Right renal pelvis (tissue), 4 donors: ENCODE measurements at places on chromosomes 5 and 9. TPM values are rescaled to one million over a fixed set of nuclear protein-coding genes. Genes with fewer than 3 reads are reported as not detected.

DNA sequence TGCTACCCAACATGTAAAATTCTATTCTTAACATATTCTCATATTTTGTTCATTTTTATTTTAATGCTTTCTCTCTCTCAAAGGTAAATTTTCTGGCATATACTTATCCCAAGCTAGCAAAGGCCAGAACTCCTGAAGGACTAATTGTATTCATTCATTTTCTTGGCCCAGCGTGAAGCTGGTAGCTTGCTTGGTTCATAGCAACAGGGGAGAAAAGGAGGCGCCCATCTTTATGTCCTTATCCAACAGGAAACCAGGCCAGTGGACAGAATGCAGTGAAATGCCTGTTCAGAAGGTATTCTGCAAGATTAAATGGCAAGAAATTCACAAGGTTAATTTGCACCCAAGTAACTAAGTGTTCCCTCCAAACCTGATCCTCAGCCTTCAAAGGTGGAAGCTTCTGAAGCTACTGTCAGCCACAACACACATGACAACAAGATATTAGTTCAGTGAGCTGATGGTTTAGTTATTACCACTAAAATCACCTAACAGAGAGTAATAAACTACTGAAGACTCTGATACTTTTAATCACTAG is 5.6 kb downstream of the EFNA5 start:
- DNase-seq, result no peak

DNA sequence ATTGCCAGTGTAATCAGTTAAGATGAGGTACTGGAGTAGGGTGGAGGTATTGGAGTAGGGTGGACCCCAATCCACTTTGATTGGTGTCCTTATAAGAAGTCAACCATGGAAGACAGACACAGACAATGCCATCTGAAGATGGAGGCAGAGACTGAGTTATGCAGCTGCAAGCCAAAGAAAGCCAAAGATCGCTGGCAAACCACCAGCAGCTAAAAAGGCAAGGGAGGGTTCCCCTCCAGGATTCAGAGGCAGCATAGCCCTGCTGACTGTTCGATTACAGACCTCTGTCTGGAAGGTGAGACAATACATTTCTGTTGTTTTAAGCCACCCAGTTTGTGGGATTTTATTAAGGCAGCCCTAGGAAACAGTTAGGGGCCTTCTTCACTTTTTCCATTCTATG is 30.5 kb upstream of the CKMT2 start:
- no peak for DNase-seq

DNA sequence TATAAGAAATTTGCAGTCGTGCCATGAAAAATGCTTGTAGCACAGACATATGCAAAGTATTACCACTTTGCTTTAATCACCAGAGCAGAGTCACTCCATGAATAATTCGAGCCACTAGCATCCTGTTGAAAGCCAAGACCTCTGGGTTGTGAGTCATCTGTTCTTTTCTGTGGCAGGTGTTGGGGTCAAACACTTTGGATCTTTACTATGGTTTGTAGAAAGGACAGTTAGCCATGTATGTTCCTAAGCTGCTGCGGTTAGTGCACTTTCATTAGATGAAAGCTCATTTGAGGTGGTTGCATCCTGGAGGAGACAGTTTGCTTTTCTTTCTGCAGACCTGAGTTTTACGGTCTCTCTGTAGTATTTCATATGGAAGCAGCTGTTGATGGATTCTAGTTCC is 223.7 kb downstream of the DMRT2 start:
- DNase-seq, result no peak

- no peak for DNase-seq
Observed at GRCh38 chr5:172870715-172871461, 36.8 kb downstream of the ERGIC1 start.

DNA sequence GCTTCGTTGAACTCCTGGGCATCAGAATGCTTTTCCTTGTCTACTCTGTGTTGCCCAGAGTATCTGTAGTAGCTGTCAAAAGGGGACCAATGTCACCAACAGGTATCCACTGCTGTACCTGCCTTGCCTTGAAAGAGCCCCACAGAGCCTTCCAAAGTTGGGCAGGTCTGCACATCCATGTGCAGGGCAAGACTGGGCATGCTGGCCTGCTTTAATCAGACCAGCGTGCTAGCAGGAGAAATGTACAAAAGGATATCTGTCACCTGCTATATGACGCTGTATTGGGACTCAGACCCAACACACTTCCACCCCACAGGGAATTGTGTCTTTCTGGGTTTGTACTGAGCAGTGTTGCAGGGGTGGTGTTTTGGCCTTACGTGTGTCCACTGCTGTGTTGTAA is 11.9 kb downstream of the DELE1 start:
- no peak for DNase-seq

DNA sequence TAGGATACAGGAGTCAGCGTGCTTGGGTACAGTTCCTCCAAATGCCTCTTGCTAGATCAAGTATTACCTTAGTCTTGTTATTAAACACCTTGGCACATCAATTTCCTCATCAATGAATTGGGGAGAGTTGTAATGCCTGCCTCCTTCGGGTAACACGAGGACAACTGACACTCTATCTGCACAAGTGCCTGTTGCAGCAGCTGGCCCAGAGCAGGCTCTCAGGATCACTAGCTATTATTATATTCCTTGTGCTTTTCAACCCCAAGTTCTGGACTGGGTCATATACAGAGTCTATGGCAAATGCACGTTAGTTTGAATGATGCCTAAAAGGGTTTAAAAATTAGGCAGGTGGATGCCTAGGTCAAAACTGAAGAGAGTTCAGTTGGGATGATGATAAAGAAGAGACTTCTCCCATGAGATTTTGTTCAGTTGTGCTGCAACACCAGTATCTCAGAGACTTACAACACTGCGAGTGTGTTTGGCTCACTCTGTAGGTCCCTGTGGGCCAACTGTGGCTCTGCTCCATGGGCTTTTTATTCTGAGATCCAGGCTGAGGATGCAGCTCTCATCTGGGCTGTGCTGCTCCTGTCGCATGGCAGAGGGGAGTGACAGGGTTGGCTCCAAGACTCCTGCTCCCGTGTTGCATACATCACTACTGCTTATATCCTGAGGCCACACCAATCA is 41.1 kb upstream of the TEX48 start:
- DNase-seq, result no peak

DNA sequence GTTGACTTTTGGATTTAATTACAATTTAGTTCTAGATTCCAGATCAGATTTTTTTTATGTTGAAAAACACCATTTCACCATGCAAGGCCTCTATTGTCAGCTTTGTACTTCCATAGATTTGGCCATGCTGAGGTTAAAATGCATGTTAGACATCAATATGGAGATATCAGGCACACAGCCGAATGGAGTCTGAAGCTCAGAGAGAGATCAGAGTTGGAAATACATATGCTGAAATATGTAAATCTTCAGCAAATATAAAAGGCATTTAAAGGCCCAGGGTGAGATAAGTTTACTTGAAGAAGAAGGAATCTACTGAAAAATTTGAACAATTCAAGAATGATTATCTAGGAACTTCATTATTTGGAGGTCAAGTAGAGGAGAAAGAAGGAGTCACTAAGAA is 139.6 kb downstream of the CHSY3 start:
- DNase-seq, result no peak

- no peak for DNase-seq
Observed at GRCh38 chr5:172175263-172175719, 12.7 kb downstream of the STK10 start.

- DNase-seq, result no peak
Observed at GRCh38 chr9:113387560-113388230, 10.9 kb upstream of the HDHD3 start.

- DNase-seq, result no peak
Observed at GRCh38 chr9:85223506-85224125, 518.1 kb downstream of the AGTPBP1 start.

- no peak for DNase-seq
Observed at GRCh38 chr5:124156415-124156996, 589.9 kb downstream of the ZNF608 start.

- DNase-seq, result no peak
Observed at GRCh38 chr9:115300874-115301273, 182.9 kb upstream of the TNC start.

- DNase-seq, result no peak
Observed at GRCh38 chr5:130237721-130238120, 333.5 kb downstream of the CHSY3 start.

GRCh38 chr9:93500571-93501298 is 47.4 kb upstream of the FAM120AOS start:
- DNase-seq, result no peak

- no peak for DNase-seq
Observed at GRCh38 chr5:58201922-58202648, 257.8 kb downstream of the PLK2 start.

DNA sequence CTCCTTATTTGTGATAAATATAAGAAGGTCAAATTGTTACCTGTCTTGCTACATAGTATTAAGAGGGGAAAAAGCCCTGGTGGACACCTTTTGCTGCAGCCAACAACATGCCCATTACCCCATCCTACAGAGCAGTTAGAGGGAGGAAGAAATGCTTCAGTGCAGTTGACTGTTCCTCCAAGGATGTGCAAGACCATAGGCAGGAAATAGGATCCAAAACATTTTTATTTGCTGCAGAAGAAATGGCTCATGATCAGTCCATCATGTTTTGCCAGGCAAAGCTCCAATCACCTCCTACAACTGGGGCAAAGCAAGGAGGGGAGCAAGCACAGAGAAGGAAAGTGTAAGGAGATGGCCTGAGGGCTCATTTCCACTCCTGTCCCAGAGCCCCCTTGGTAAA is 399.1 kb upstream of the PIK3R1 start:
- no peak for DNase-seq

DNA sequence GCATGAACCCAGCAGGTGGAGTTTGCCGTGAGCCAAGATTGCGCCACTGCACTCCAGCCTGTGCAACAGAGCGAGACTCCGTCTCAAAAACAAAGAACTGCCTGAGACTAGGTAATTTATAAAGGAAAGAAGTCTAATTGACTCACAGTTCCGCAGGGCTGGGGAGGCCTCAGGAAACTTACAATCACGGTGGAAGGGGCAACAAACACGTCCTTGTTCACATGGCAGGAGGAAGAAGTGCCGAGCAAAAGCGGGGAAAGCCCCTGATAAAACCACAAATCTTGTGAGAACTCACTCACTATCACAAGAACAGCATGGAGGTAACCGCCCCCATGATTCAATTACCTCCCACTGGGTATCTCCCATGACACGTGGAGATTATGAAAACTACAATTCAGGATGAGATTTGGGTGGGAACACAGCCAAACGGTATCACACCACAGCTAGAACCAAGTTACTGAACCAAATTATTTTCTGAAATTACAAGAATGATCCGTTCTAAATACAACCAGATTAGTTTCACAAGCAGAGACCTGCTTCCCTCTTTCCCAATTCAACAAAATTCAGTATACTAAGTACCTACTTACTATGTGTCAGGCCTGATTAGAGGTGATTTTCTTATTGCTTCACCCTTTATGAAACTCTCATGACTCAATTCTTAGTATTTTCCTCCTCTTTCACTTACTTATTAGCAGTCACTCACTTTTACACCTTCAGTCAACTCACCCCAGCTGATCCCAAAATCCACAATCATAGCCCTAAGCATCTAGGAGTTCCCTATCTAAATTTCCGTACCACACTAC is 8.4 kb downstream of the UBTD2 start:
- DNase-seq, result no peak

DNA sequence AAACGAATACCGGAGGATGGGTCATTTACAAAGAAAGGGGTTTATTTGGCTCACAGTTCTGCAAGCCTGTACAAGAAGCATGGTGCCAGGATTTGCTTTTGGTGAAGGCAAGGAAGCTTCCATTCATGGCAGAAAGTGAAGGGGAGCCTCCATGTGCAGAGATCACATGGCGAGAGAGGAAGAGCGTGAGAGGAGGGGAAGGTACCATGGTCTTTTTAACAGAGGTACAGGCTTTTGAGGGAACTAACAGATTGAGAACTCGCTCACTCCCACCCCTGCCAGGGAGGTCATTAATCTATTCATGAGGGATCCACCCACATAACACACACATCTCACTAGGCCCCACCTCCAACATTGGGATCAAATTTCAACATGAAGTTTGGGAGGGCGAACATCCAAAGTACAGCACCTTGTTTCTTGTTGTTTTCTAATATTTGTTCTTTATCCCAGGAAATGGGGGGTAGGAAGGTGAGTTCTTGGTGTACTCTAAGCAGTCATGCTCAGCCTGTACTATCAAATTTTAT is 18.5 kb downstream of the TMC1 start:
- DNase-seq, result no peak

GRCh38 chr9:84966876-84967830 is 297.6 kb downstream of the NTRK2 start:
- no peak for DNase-seq

LVRN gene
- polyA plus RNA-seq, result 0.79 TPM

GEMIN5 gene
- polyA plus RNA-seq, result 22.1 TPM

CCDC180 gene
- polyA plus RNA-seq, result 7.6 TPM

GABRG2 gene
- polyA plus RNA-seq, result 0.06 TPM

ANKRD31 gene
- 0.53 TPM for polyA plus RNA-seq
